ENCODE measurements at places on chromosomes 4 and X.

DNA sequence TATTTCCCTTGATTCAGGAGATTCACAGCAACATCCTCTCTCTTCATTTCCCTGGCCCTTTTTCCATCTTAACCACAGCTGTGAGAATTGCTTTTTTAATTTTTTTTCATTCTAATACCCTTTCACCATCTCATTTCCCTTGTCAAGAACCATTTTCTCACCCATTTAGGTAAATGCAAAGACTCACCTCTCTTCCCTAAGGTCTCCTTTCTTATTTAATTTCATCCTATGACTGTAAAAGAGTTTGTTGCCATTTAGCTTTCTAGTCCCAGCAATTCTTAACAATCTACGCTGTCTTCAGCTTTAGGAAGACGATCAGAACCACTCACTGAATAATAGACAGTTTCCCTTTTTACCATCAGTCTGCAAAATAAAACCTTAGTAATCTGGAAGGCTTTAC is 241.1 kb upstream of the ETNPPL start:
- no peak for DNase-seq

DNA sequence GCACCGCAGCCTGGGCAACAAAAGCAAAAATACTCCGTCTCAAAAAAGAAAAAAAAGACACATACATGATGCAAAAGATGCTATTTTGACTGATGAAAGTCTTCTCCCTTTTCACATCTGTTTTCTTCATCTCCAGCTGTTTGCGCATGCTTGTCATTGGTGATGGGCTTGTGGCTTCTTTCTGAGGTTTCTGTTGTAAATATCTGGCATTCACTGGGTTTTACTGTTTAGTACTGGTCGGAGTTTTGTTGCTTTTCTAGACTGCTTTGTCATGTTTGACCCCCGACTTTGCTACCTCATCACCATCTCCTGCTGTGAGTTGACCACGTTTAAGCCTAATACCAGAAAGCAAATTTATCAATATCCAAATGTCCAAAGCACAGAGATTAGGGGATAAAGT is 34.4 kb downstream of the PTCHD1 start:
- no peak for DNase-seq

- no peak for DNase-seq
Observed at GRCh38 chr4:1685235-1686150, 1.4 kb upstream of the FAM53A start.

GRCh38 chrX:16711893-16712547 is 449 bp downstream of the CTPS2 start:
- no peak for DNase-seq

GRCh38 chr4:54971474-54971950 is 153.9 kb downstream of the KDR start:
- peak; percentile 40 for DNase-seq

DNA sequence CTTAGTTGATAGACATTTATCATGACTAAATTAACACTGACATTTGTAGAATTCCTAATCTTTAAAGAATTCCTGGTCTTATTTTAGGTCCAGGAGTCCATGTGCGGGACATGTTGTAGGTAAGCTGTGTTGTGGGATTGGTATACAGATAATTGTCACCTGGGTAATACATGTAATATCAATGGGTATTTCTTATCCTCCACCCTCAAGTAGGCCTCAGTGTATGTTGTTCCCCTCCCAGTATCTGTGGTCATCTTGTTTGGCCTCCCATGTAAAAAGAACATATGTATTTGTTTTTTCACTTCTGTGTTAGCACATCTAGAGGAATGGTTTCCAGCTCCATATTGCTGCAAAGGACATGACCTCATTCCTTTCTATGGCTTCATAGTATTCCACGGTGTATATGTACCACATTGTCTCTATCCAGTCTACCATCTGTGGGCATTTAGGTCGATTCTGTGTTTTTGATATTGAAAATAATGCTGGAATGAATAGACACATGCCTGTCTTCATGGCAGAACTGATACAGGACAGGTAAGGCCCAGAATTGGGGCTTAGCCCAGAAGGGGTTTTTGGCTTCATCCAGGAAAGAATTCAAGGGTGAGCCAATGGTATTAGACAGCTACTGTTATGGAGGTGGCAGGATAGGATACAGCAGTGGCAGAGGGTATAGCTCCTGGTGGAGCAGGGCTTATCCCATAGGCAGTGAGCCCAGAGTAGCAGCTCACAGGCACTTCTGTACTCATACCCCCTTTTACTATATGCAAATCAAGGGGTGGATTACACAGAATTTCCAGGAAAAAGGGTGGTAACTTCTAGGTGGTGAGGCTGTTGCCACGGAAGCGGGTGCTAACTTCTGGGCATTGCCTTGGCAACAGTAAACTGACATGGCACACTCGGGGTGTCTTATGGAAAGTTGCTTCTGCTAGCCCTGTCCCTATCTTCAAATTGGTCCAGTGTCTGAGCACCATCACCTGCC is 66.1 kb upstream of the WDR1 start:
- no peak for DNase-seq

DNA sequence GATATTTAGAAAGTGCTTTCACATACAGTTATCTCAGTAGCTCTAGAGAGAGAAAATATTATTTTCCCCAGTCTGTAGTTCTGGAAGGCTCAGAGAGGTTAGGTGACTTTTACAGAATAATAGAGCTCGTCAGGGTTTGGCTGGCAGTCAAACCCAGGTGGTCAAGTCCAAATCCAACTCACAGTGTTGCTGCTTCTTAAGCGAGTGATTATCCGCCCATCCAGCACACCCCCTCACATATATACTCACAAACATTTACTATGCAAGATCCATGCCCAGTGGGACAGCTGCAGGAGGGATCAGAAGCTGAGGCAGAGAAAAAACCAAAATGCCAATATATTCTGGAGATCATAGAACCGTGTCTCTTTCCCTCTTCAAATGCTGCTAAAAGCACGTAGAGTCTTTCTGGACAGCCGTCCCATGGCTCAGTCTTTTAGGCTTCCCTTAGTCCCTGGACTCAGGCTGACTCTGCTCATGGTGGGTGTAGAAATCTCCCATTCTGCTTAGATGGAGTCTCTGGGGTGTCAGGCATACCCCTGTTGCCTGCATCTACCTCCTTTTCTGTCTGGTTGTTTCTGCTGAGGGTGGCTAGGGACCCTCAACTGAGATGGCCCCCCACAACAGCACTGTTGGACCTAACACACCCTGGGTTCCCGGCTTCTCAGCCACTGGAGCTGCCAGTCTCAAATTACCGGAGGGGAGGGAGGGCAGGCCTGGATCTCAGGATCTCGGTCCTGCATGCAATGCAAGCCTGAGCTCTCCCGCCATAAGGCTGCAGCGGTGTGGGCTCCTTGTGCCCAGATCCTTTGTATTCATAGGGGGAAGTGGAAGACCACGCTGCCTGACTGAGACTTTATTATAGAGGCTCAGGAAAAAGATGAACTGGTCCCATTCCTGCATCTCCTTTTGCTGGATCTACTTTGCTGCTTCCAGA is at the start of gene CHRNA9:
CHRNA9 (plus strand) TSS at position 743 of the 934 bp plus-strand sequence; CDS start at position 878, 135 bp downstream.
- DNase-seq: no peak

GRCh38 chr4:6395466-6396228 is 76.8 kb downstream of the PPP2R2C start:
- no peak for DNase-seq

- DNase-seq: no peak
Observed at GRCh38 chr4:40328383-40328782, 6.8 kb upstream of the CHRNA9 start.

DNA sequence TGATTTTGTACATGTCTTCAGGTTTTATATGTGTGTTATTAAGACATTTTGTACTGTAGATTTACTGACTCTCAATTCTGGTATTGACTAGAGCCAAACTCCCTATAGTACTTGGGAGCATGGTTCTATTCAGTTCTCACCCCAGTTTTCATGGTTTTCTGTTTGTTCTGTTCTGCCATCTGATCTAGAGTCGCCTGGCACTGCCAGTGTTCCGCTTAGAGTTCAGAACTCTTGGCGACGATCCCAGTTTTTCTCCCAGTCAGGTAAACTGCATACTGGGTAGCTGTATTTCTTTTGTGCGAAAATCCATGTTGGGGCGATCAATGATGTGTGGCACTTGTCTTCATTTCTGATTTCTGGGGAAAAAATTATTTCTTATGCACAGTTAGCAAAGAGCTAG is 78.0 kb downstream of the PHOX2B start:
- DNase-seq: peak; percentile 52

DNA sequence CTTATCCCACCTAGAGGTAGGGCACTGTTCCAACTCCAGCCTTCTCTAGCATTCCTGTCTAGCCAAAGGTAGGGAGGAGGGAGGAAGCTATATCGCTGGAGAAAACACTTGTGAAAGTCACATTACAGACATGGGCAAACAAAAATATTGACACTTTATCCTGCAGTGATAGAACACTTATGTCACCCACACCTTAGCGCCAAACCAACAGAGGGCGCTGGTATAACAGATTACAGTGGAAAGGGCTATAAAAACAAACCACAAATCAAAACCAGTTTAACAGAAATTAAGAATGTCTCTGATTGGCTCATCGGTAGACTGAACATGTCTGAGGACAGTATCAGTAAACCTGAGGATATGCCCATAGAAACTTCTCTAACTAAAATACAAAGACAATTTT is 451.3 kb downstream of the TLL1 start:
- DNase-seq: no peak

DNA sequence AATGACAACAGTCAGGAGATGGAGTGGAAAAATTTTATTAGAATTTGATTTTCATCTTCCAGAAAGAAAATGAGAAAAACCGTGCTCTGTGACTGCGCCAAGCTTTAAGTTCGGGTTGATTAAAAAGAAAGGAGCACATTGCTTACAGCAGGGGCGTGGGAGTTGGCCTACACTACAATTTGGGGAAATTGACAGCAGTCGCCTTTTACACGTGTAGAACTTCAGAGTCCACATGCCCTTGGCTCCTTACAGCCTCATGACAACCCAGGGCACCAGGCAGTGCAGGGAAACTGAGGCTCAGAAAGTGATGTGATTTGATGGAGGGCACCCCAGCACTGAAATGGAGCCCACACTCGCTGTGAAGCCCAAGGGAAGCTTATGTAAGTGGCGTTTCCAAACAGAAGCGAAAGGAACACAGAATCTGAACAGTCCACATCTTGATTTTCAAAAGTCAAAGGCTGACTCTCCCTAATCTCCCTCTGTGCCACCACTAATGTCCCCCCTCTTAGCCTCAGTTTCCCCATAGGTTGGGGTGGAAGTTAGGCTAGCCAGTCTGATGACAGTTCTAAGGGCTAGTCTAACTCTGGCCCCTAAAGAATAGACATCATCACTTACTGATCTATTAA is 5.5 kb downstream of the PPP2R2C start:
- no peak for DNase-seq

GRCh38 chrX:133473451-133473850 is 58.2 kb upstream of the GPC4 start:
- no peak for DNase-seq

- DNase-seq: no peak
Observed at GRCh38 chr4:21167711-21168110, 467.5 kb downstream of the PACRGL start.

GRCh38 chr4:168981460-168981859 is 28.6 kb downstream of the CBR4 start:
- DNase-seq: no peak

DNA sequence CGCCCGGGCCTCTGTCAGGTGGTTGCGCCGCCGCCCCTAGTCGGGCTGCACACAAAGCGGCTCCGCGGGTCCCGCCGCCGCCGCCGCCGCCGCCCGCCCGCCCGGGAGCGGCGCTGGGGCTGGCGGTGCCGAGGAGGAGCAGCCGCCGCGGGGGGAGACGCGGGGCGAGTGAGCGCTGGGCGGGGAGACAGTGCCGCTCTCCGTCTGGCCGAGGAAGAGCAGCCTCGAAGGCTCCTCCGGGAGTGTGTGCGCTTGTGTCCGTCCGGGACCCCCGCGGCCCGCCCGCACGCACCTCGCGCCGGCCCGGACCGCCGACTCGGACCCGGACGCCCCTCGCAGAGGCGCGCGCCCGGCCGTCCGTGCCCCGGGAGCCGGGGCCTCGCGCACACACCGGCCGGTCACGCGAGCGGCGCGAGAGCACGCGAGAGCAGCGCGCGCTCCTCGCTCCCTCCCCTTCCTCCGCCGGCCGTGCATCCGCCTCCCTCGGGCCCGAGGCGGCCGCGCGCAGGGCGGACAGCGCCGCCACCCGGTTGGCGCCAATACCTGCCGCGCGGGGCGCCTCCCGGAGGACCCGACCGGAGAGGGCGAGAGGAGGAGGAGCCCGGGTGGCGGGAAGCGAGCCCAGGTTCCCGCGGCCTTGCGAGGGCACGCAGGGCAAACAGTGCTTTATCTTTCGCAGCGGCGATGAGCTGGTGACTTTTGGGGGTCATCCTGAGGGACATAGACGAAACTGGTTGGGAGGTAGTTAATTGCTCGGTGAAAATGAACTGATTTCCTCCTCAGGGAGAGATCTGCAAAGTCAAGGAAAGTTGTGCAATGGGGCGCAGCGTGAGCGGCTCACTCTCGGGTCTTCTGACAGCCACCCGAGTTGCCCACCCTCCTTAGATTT is at the start of gene PDS5A:
PDS5A (minus strand) TSS at position 423 of the 889 bp plus-strand sequence. CDS start 1,334 bp downstream, outside the sequence.
- peak; percentile 93 for DNase-seq

DNA sequence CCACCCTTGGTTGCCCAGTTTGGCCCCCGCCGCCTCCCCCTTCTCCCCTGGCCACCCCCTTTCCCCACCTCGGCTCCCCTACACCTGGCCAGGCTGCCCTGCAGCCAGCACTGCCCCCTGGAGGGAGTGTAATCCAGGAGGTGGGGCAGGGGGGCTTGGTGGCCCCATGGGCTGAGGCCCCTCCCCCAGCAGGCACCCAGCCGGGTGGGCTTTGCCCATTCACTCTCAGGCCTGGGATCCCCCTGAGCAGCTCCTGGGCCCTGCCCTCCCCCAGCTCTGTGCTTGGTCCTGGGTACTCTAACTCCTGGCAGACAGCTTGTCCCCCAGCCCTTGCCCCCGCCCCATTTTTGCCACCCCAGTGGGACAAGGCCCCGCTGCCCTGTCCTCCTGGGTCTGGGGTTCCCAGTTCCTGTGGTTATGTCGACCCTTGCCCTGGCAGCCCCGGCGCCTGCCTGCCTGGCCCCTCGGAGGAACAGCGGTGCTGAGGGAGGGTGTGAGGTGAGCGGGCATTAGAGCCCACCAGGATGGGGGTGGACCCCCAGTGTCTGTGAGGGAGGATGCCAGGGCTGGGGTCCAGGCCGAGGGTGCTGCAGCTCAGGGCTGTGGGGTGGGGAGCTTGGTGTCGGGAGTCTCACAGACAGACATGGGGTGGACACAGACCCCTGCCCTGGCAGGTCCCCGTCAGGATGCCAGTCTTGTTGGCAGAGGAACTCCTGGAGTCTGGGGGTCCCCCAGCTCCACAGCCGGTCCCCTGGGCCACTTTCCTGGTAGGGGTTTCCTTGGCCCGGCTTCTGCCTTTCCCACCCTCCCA is 10.2 kb downstream of the NAT8L start:
- no peak for DNase-seq
